ENCODE measurements at places on chromosomes 5 and 9.
A peak's percentile ranks its signal among the peaks of the same experiment; 100 is the strongest.

DNA sequence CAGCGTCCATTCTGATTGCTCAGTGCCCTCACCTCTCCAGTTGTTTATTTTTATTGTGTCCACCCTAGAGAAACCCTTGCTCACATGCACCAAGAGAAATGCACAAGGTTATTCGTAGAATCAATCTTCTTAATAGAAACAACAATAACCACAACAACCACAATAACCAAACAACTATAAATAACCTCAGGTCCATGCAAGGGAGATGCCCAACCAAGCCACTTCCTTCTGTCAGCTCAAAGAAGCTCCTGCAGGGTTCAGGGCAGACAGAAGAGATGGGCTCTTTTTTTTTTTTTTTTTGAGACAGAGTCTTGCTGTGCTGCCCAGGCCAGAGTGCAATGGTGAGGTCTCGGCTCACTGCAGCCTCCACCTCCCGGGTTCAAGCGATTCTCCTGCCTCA, 14.9 kb upstream of the TCOF1 start:
- DNase-seq: no peak

DNA sequence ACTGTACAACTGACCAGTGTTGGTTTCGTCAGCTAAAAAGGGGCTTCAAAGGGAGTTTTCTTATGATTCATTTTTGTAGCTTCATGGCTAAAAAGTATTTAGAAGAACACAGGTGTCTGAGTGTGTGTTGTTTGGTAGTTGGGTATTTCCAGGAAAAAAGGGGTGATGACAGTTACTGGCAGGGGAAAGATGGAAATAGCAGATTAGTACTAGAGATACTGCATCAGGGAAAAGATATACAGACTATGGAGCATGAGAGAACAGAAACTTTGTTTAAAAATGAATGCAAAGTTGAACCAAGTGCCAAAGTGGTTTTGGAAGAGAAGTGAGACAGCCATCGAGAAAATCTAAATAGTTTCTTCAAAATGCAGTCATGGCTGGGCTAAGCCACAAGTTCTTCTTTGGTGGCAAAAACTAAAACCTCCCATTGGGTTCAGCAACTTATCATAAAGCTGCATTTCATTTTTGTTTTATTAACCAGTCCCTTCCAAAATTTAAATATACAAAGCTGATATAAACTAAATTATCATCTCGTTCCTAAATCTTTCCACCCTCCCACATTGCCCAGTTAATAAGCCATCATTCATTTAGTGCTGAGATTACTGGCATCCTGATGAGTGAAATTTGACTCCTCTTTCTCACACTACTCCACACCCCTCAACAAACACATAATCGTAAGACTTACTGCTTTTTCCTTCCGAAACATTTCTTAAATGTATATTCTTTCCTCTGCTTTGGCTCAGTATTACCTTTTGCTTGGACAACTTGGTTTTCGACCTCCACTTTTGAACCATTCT, 33.5 kb downstream of the ELL2 start:
- peak; percentile 81 for DNase-seq

DNA sequence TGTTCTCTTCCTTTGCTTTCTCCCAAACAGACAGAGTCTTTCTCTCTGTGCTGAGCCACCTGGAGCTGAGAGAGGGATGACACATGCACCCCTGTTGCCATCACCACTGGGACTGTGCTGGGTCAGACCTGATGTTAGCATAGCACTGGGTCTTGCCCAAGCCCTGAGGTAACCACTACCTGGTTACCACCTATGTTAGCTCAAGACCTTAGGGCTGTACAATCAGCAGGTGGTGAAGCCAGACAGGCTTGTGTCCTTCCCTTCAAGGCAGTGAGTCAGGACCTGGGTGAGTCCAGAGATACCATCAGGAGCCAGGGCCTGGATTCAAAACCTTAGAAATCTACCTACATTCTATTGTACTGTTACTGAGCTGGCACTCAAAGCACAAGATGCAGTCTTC, 32.1 kb downstream of the FST start:
- DNase-seq: no peak

DNA sequence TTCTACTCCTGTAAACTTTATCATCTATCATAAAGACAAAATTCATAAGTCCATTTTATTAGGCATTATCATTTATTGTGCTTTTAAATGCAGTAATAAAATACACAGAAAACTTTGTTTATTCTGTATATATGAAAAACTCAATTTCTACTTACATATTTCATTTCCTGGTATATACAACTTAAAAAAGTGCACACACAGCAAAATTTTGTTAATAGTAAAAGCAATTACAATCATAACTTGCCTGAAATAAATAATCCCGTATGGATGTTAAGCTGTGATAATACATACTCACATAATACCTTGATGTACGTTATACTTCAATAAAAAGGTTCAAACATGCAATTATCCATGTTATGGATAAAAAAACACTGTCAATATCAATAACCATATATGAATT, 19.2 kb downstream of the ELL2 start:
- no peak for DNase-seq

DNA sequence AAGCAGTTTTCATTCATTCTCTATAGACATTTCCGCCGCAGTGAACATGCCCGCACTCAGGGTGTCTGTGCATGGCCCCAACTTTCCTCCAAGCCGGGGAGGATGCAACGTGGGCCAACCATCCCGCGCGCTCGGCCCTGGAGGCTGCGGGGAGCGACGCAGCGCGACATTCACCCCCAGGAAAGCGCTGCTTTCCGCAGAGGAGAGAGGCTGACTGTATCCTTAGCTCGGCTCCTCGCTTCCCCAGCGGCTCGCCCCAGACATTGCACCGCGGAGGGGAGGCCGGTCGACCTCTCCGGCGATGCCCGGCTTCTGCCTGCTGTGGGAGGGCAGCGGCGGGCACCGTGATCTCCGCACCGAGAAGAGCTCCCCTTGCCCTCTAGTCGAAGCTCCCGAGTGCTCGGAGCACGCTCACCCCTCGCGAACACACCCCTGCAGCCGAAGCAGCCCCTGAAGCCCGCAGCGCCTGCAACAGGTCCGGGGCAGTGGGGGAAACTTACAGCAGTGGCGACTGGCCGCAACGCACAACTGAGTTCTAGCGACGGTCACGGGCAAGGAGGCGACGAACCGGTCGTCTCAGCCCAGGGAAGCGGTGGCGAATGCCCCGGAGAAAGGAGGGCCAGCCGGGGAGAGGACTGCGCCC, 600 bp downstream of the ENC1 start:
- peak; percentile 50 for DNase-seq

- no peak for DNase-seq
Measured at GRCh38 chr5:88808153-88808552, 74.8 kb downstream of the MEF2C start.

- DNase-seq: no peak
Measured at GRCh38 chr5:170483701-170484458, 19.9 kb upstream of the KCNIP1 start.

DNA sequence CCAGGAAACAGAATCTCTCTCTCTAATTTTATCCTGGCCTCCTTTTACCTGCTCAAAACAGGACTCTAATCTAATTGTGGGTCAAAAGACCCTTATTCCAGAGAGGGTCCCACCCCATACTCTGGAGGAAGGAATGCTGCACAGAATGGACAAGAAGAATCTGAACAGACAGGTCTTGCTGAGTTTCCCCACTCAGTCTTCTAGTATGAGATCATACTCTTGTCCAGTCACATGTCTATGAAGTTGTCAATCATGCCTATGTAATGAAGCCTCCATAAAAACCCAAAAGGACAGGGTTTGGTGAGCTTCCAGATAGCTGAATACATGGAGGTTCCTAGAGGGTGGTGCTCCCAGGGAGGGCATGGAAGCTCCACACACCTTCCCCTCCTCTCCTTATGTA, 123.9 kb upstream of the FER start:
- no peak for DNase-seq

DNA sequence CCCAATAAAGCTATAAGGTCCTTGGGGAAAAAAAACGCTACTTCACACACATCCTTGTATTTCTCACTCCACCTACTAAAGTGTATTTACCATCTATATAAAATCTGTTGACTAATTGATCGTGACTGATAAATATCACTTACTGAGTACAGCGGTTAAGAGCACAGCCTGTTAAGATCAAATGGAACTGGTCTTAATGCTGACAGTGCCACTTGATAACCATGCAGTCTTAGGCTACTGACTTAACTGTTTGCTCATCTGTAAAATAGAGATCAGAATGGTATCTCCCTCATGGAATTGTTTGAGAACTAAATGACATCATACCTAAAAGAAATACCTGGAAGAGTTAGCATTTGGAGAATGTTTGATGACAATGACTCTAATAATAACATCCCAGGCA, 67.5 kb downstream of the ZFAND5 start:
- DNase-seq: no peak

GRCh38 chr9:130444565-130445221, at the start of gene ASS1:
Gene ASS1 (plus strand): TSS chr9:130444961. CDS start chr9:130452229, 7,268 bp downstream.
- peak; percentile 14 for DNase-seq

DNA sequence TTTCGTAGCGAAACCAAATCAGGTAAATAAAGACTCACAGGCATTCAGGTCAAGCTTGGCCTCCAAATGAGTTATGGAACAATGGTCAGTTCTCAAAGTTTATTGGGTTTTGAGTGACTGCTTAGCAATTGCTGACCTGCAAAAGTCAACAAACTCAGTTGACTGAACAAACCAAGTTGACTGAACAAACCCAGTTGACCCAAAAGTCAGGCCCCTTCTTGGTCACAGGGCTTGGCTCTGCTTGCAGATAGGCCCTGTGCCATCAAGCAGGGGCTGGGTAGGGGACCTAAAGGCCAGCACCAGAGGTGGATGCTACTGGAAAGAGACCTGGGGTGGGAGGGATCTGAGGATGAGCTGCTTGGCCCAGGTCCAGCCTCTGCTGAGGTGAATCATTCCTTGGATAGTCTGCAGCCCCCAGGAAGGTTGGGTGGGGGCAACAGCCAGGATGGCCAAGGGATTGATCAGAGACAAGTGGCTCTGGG, 64.6 kb downstream of the GADD45G start:
- DNase-seq: no peak

DNA sequence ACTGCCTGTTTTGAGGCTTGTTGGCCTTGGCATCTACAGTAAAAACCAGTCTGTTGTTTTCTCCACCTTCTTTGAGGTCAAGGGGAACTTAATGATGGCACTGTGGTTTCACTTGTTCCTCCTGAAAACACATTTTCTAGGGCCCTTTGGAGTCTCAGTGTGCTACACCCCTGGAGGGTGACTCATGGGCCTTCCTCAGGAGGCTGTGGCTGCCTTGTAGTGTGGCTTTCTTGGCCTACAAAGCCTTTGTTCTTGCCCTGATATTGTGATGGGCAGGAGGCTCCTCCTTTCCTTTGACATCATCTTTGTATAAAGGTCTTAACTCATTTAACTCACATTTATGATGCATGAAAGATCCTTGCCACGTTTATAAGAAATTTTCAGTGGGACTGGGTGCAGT, 56.3 kb upstream of the GPBP1 start:
- DNase-seq: peak; percentile 71

GRCh38 chr9:103942651-103943050, 151.5 kb upstream of the SMC2 start:
- DNase-seq: no peak

DNA sequence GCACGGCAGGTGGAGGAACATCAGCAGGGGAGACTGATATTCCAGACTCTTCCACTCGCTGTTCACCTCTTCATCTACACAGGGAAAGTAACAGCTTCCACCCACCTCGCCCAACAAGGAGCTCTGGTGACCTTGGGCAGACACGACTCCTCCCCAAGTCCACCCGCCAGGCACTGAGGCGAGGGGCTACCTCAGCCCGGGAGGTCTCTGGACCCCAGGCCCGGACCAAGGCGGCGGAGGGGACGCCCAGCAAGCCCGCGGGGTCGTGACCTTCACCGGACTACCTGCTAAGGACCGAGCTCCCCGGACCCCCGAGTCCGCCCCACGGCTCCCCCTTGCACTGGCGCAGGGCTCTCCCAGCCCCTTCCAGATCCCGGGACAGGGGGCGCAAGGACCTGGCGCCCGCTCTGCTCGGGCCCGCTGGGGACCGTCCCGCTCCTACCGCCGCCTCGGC, 70.2 kb upstream of the LPCAT1 start:
- no peak for DNase-seq

DNA sequence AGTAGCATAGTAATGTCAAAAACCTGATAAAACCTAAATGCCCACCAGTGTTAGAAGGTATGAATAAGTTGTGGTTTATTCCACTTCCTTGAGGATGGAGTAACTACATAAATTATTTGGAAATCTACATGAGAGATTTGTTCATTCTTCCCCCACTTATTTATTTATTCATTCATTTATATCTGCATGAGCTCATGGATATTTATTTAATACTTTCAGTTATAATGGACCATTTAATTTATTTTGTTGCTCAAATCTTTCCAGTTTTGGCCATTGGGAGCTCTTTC, 223.8 kb upstream of the S1PR3 start:
- no peak for DNase-seq

DNA sequence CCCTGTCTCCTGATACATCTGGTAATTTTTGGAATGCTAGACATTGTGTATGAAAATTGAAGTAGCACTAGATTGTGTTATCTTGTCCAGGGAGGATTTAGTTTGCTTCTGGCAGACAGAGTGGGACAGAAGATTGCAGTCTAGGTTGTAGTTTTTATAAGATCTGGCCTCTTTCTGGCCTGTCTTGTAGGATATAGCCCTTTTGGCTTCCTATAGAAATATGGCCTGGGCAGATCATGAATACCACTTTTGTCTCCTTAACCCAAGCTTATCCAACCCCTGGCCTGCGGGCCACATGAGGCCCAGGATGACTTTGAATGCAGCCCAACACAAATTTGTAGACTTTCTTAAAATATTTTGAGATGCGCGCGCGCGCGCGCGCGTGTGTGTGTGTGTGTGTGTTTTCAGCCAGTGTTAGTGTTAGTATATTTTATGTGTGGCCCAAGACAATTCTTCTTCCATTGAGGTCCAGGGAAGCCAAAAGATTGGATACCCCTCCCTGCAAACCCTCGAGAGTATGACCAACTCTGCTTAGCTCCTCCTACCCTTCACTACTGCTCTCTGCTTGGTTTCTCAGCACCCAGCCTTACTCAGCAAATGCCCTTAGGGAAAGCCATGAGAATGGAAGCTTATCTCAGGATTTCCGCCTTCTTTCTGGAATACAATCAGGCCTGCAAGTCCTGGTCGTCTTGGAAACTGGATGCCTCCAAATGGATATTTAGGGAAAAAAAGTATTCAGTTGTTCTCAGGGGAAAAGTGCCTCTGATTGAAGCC, 26.5 kb downstream of the ANKRD33B start:
- no peak for DNase-seq

DNA sequence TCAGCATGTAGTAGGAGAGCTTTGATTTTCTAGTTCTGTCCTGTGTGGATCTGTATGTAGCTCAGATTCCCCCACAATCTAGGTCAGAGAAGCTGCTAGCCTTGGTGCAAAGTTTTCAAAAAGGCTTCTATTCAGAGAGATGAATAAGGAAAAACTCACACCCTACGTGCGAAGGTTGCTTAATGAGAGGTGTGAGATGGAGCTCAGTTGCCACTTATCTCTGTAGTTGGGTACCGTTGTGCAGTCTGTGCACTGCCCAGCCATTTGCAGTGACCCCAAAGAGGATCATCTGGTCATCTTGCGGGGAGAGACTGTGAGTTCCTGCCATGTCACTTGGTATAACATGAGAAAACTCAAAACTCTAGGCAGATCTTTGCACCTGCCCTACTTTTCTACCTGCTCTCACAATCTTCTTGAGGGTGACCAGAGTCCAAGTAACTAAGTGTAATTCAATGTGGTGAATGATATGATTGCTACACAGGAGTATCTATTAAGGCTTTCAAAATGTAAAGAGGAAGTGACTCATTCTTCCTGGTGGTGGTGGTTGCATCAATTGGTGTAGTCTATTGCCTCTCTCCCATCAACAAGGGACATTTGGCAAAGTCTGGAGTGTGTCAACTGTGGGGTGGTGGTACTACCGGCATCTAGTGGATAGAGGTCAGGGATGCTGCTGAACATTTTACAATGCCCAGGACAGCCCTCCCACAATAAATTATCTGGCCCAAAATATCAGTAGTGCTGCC, 65.2 kb downstream of the TMC1 start:
- DNase-seq: peak; percentile 80

- DNase-seq: peak; percentile 6
Measured at GRCh38 chr9:69815313-69815712, 5.3 kb upstream of the CFAP95 start.
